ENCODE measurements at places on chromosomes 6 and 20.

GRCh38 chr6:34688956-34689355, 7.6 kb downstream of the ILRUN start:
- no peak for DNase-seq

- no peak for DNase-seq
Observed at GRCh38 chr6:43953794-43954310, 173.4 kb downstream of the MRPL14 start.

DNA sequence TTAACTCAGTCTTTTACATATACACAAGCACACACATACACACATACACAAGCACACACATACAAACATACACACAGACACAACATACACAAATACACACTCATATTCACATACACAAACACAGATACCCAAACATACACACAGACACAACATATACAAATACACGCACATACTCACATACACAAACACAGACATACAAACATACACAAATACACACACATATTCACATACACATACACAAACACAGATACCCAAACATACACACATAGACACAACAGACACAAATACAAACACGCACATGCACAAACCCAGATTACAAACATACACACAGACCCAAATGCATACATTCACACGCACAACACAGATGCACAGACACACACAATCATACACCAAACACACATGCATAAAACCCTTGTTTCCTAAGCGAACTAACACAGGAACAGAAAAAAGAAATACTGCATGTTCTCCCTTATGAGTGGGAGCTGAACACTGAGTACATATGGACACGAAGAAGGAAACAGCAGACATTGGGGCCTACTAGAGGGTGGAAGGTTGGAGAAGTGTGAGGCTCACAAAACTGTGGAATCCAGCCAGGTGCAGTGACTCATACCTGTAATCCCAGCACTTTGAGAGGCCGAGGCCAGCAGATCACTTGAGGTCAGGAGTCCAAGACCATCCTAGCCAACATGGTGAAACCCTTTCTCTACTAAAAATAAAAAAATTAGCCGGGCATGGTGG, 34.2 kb downstream of the PIM1 start:
- DNase-seq, result no peak

- peak; percentile 44 for DNase-seq
Observed at GRCh38 chr20:651713-652614, 1.0 kb downstream of the SRXN1 start.

DNA sequence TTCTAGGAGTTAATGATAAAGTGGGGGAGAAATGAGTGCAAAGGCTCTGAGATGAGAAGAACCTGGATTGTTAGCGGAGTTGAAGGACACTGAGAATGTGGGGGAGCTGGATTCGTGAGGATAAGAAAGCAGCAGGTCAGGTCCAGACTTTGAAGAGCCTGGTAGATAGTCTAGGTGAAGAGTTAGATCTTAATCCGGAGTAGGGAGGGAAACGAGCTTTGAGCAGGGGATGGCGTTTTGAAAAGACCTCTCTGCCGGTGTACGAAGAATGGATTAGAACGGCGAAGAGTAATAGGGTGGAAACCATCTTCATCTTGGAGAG, 487 bp upstream of the PHF20 start:
- DNase-seq, result no peak

GRCh38 chr6:79710127-79710526, 79.0 kb downstream of the SH3BGRL2 start:
- DNase-seq, result no peak

DNA sequence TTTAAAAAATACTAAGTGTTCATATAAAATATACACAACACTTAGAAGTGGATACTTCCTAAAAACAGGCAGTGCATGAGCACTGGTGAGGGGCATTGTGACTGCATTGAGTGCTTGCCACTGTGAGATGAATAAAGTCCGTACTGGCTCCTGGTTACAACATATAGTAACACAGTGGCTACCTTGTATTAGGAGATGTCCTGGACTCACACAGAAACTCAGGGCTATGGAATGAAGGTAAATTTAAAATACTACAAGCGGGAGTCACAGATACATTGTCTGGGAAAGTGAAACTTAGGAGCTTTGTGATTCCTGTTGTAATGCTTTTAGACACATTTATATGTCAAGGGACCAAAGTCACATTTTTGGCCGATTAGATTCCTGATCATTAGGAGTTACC, 36.5 kb upstream of the HLA-G start:
- no peak for DNase-seq

DNA sequence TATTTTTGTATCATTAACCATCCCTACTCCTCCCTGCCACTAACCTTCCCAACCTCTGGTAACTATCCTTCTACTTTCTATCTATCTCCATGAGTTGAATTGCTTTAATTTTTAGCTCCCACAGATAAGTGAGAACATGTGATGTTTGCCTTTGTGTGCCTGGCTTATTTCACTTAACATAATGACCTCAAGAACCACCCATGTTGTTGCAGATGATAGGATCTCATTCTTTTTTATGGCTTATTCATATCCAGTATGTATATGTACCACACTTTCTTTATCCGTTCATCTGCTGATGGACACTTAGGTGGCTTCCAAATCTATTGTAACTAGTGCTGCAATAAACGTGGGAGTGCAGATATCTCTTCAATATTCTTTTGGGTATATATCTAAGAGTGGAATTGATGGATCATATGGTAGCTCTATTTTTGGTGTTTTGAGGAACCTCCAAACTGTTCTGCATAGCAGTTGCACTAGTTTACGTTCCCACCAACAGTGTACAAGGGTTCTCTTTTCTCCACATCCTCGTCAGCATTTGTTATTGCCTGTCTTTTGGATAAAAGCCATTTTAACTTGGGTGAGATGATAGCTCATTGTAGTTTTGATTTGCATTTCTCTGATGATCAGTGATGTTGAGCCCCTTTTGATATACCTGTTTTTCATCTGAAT, 201.4 kb downstream of the ARHGAP18 start:
- DNase-seq, result peak; percentile 54

DNA sequence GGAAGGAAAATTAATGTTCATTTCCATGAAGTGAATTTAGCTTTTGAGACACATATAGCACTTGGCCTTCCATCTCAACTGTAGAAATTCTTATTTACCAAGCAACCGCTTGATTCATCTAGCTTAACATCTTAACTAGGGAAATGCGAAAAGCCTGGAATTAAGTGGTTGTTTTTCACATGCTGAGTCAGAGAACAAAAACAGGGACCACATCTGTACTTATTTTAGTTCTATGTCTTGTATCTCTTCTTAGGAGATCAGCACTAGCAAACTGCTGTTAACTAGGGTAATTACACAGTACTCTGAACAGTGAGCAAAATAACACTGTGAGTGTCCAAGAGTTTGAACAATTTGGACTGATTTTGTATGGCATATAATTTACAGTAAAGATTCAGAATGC, 590.9 kb upstream of the NRSN1 start:
- DNase-seq, result no peak

- DNase-seq, result no peak
Observed at GRCh38 chr6:159758031-159759001, 3.5 kb upstream of the ACAT2 start.

DNA sequence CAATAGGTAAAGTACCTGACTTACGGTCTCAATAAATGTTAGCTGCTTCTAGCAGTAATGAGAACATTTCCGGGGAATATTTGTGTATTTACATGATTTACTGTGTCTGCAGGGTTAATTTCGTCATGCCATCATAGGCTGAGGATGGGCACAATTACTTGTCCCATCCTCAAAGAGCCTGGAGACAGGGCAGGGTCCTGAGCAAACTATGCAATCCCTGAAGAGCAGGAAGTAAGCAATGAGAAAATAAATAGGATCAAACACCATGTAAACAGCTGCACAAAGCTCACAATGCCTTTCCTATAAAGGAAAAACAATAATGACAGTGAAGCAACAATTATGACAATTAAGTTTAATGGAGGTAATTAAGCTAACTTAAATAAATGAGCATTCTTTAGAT, 114.6 kb upstream of the FOXQ1 start:
- DNase-seq, result no peak

DNA sequence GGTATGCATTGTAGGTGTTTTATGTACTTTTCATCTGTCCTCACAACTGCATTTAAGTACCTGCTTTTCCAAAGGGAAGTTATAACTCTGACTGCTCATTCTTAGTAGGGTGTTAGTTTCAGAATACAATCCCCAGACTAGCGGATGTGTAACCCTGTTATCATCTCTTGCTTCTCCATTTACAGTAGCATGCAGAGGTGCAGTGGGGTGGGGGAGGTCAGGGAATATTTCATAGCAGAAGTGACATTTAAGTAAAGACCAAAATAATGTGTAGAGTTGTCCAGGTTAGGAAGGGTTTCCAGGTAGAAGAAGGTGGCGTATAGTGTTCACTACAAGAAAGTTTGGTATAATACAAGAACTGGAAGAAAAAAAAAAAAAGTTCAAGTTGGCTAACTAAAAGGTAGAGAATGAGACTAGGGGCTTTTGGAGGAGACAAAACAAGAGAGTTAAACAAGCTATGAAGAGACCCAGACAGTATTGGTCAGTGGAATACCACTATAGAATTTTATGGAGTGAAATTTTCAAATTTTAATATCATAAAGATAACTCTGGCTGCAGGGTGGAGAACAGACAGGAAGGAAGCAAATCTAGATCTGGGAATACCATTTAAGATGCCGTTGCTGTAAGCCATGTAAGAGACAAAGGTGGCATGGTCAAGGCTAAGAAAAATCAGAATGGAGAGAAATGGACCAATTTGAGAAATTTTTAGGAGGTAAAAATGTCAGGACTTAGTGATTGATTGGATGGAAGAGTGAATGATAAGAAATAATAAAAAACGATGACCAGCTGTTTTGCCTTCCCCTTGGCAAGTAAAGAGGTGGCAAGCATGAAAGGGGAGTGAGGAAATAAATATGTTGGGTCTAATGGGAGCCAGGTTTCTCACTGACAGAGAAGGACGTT, 2.2 kb upstream of the AHI1 start:
- peak; percentile 13 for DNase-seq

DNA sequence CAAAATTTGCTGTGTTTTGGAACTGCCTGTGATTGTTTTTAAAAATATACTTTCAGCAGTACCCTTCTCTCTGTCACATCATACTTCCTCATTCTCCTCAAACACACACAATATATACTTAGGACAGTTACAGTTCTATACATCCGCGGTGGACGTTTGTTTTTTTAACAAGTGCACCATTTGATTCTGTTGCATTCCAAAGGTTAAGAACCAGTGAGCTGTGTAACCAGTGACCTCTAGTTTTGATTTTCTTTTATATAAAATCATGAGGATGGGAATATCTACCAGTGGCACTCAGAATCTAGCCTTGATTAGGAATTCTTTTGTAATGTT, 152.8 kb downstream of the CARMIL1 start:
- peak; percentile 17 for DNase-seq

- no peak for DNase-seq
Observed at GRCh38 chr6:130847001-130847910, 20.1 kb downstream of the SMLR1 start.

GRCh38 chr6:93417421-93418013, 1.8 kb downstream of the EPHA7 start:
- no peak for DNase-seq

DNA sequence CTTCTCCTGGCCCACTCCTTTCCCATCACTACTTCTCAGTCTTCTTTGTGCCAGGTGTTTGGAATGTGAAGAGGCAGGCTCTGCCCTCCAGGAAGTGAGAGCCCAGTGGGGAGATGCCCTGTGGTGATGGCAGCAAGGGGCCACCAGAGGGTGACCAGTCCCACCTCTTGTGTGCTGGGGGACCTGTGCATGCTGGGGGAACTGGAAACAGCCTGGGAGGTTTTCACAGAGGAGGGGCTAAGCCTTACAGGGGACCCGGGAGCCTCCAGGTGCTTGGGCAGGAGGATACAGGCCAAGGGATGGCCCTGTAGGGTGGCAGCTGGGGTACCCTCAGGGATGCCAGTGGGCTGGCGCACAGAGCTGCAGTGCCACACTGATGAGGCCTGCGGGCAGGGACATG, 72.3 kb downstream of the RAMACL start:
- DNase-seq, result no peak

DNA sequence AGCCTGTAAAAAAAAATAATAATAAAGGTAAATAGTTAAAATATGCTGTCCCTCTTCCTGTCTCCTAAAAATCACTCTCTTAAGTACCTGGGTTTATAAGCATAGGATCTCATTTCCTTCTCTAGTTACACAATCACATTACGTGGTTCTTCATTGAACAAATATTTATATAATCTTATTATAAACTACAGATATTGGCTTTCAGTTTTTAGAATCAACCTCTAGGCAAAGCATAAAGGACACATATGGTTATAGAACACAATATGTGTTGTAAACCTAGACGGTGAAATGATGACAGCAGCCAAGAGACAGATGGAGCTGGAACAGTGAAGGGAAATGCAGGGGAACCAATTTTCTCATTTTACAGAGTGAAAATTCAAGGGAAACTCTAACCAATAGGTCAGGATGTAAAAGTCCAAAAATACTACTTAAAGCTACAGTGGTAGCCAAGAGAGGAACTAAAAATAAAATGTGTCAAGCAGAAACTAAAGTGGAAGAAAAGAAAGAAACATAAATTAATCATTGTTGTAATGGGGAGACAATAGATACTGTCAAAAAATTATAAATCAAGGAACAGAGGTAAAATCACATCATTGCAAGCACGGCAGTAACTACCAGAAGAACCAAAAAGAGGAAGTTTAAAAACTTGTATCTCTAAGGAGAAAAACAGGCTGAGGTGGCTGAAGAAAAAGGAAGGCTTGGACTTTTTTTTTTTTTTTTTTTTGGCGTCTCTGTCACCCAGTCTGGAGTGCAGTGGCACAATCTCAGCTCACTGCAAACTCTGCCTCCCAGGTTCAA, 82.8 kb upstream of the CDYL start:
- peak; percentile 32 for DNase-seq

DNA sequence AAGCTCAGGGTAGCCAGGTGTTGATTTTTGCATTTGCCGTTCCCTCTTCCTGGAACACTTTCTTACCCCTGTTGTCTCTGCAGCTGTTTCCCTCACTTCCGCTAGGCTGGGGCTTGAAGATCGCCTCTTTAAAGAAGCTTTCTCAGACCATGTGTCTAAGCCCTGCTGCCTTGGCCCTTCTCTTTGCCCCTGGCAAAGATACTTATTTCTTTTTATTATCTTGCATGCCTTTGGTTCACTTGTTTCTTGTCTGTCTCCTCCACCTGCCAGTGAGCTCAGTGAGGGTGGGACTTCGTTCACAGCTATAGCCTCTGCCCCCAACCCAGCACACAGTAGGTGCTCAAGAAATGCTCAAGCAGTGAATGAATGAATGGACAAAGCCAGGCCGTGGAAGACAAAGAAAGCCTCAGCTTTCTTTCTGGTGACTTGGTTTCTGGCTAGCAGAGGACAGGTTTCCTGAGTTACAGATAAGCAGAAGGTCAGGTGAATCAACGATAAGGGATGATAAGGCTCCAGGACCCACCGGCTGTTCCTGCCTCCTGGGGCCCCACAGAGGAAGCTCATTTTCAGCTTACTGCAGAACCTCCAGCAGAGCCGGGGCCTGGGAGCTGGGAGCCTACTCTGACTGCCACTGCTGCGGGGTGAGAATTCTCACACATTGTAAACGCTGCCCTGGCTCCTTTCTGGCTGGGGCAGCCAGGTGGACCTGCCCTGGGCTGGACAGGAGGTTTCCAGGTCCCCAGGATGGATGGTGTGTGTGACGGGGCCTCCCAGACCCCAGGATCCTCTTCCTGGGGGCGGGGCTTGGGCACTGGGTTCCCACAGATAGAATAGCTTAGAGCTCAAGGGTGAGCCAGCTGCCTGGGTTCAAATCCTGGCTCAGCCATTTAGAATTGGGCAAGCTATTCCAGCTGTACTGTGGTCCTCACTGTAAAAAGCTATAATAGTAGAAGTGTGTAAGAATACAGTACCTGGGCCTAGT, 29.8 kb downstream of the SNAI1 start:
- no peak for DNase-seq
